ENCODE measurements at places on chromosomes 6 and 20. TPM values are rescaled to one million over a fixed set of nuclear protein-coding genes. Genes with fewer than 3 reads are reported as not detected.

Gene MYBL2
- total RNA-seq = 54.1 TPM

Gene BPIFB4
- total RNA-seq = not detected

Gene NRN1
- not detected for total RNA-seq

Gene OPRM1
- not detected for total RNA-seq

Gene AKIRIN2
- total RNA-seq = 23.2 TPM

Gene EMILIN3
- total RNA-seq = 0.30 TPM

Gene GABRR1
- total RNA-seq = not detected

Gene ENPP5
- 1.0 TPM for total RNA-seq

Gene MYH7B
- total RNA-seq = 0.15 TPM

Data from bronchus fibroblast of lung (primary cell).